AG20443 (cell line): ENCODE measurements at places on chromosomes 6 and 20.
A peak's percentile ranks its signal among the peaks of the same experiment; 100 is the strongest.

DNA sequence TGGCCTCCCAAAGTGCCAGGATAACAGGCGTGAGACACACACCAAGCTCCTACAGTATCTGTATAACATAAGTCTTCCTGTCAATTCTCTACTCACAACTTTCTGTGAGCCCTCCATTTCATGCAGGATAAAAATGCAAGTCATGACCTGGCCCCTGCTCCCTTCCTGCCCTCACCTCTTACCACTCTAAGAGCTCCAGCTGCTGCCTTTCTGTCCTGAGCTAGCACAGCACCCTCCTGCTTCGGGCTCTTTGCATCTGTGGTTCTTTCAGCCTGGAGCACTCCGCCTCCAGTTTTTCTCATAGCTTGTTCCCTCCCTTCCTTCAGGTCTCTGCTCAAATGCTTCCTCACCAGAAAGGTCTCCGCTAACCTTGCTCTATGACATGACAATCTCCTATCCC is 23.7 kb upstream of the TRPC4AP start:
- no peak for DNase-seq

DNA sequence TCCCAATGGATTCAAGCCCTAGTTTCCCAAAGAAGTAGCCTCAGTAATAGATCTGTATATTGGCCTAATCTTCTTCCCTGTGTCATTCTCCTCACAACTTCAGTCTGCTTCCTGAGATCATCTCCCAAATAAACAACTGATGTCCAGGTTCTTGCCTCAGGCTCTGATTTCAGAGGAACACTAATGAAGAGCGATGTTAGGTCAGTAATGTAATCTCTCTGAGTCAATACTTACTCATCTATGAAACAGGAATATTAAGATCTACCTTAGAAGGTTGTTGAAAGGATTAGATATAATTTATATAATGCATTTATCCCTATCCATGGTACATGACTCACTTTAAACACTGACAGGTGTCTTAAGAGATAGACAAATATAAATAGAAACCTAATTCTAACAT is 246.0 kb upstream of the FLRT3 start:
- no peak for DNase-seq

- DNase-seq, result no peak
These were observed 135.2 kb upstream of the PRL start for GRCh38 chr6:22432060-22432459.

- no peak for DNase-seq
These were observed 11.3 kb downstream of the MBOAT1 start for GRCh38 chr6:20200761-20201630.

DNA sequence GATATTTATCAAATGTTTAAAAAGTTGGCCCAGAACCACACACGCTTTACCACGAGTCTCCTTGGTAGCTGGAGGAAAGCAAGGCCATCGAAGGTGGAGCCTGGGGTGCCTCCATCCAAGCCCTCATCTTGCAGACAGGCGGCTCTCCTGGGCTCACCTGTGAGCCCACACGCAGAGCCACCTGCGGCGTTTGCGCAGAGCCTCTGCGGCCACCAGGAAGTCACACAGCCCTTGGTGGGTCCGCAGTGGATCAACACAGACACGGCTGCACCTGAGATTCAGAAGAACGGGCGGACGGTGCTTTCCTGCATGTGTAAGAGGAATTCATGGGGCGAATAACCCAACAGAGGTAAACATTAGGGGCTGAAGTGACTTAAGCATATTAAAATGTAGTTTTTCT is 24.5 kb upstream of the SMOC2 start:
- no peak for DNase-seq

GRCh38 chr6:37693079-37693478 is 4.6 kb downstream of the MDGA1 start:
- no peak for DNase-seq

DNA sequence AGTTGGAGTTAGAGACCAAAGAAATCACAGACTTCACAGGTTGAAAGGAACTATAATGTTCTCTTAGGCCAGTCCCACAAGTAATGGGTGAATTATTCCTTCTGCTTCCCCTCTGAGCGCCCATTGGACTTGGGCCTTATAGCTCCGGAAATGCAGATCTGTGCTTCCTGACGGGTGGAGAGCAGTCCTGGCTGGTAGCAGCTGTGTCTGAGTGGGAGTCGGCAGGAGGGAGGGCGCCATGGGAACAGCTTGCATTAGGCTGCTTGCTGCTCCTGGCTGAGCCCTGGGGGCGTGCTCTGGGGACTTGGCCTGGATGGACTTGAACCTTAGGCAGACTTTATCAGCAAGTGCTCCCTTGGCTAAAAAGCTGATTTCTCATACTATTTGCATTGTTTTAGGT is 18.4 kb upstream of the NUP153 start:
- DNase-seq, result peak; percentile 40

GRCh38 chr20:22904905-22905304 is 130.2 kb upstream of the SSTR4 start:
- no peak for DNase-seq
